Liver (tissue), 10 donors: ENCODE measurements at places on chromosomes 11 and 22.

DNA sequence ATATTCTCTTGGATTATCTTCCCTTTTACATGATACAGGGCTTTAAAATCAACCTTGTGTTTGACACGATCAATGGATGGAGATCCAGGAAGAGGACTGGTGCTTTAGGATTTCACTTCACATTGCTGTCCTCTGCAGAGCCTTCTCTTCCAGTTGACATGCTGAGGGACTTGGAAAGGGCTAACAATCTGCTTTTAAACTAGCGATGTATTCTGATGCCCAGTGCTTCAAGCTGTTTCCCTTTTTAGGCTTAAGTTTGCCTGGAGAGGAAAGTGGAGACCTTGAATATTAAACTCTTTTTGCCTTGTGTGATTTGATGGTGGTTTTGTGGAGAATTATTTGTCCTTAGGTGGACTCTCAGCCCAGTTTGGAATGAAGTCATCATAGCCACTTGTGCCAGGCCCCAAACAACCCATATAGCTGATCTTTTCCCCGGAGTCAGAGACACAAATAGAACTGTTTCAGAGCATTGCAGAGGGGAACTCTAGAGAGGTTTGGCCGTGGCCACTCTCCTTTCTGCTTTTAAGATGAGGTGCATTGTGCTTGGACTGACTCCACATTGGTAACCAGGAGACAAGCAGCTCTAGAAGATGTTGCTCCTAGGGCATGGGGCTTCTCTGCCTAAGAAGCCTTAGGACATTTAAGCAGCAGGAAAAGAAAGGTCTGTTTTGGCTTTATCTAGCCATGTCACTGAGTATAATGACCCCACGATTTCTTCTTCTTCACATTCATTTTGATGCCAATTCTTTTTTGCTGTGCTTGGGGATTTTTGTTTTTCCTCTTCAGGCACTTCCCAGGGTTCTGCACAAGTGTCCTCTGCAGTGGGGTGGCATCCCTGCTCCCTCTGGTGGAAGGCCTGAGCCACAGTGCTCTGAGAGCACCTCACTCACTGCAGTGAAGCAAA lies 152.8 kb downstream of the NCAM1 start:
- peak; percentile 38 for DNase-seq

GRCh38 chr11:59368238-59369022 lies 9.7 kb downstream of the OR5AN1 start:
- no peak for DNase-seq

DNA sequence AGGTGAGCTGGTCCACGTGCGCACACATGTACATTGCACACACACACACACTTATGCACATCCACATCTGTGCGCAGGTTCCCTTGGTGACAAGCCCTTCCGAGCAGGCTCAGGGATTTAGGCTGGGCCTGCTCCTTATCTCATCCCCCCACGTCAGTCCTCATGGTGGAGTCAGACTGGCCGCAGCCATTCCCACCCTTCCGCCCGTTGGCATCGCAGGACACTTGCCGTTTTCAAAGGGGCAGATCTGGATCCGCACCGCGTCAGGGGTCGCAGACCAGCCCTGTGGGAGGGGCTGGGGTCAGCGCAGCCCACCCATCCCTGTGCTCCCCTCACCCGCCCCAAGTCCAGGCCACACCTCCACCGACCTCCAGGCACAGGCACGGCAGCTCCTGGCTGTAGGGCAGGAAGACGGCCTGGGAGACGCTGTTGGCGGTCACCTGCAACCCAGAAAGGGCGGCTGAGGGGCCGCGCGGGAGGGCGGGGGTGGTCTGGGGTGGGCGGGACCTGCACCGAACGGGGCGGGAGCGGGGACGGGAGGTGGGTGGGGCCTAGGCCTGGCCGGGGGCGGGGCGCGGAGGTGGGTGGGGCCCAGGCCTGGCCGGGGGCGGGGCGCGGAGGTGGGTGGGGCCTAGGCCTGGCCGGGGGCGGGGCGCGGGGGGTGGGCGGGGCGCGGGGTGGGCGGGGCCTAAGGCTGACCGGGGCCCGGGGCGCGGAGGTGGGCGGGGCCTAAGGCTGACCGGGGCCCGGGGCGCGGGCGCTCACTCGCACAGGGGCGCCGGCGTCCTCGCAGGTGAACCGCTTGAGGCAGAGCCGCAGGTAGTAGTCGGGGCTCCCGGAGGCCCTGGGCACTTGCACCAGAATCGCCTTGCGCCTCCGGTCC lies 13.3 kb downstream of the IL17REL start:
- peak; percentile 55 for DNase-seq

GRCh38 chr22:27032091-27032761 lies 374.8 kb downstream of the MIAT start:
- no peak for DNase-seq

DNA sequence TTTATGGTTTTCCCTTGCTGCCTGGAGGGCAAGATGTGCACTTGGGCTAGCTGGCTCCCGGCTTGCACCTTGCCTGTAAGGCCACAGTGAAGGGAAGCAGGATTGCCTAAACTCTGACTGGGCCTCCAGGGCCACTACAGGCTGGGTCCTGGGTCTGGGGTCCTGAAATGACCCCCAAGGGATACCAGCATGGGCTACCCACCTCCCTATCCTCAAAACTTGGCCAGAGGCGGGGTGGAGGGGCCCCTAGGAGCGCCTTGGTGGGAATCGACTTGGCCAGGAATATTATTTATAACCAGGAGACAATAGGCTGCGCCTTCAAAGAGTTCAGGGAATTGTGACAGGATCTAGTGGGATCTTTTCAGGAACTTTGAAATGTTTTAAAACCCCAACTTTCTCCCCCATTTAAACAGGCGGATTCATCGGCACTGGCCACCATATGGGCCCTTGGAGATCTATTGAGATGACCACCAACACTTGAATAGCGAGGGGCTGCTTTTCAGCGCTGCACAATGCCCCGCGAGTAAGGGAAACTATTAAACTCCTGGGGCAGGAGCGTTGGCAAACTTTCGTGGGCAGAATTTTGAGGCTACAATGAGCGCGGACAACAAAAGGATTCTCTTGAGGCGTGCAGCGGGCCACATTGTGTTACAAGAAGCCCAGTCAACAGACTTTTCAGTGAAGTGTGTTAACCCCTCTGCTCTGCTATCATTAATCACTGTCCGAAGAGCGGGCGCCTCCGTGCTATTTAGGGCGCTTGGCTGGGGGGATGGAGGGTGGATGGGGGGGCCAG lies 15.2 kb downstream of the PAX6 start:
- no peak for DNase-seq

DNA sequence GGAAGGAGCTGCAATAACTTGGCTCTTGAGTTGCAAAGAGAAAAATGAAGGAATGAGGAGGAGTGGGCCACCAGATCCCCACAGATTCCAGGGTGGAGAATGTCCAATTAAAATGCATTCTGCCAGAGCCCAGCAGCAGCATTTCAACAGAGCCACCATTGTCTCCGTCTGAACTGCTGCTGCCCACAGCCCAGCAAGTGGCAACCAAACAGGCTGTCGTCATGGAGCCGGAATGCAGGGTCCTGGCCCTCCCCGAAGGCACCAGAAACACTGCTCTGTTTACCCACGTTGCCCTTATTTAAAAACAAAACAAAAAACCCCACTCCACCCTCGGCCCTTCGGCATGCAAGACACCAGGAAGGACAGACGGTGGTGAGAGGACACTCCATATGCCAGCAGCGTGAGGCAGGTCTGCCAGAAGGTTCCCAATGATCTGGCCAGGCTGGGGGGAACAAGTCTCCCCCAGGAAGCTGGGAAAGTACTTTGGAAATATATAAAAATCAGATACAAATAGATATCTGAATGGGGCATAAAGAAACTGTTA lies 32.5 kb downstream of the PLEKHA7 start:
- DNase-seq: no peak

DNA sequence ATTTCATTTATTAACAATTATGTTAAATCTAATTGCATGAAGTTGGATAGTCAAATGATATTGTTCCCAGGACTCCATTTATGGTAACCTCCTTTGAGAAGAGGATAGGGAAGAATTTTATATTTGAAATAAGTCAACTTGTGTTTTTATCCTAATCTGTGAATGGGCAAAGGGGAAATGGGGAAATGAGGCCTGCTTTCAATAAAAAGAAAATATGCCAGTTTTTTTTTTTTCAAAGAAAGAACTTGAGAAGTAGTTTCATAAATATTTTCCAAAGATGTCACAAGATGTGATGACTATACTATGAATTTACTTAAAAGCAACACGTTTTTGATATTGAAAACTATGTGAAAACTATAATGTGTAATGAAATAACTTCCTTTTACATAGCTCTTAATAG lies 201.8 kb downstream of the TMEM135 start:
- DNase-seq: no peak

DNA sequence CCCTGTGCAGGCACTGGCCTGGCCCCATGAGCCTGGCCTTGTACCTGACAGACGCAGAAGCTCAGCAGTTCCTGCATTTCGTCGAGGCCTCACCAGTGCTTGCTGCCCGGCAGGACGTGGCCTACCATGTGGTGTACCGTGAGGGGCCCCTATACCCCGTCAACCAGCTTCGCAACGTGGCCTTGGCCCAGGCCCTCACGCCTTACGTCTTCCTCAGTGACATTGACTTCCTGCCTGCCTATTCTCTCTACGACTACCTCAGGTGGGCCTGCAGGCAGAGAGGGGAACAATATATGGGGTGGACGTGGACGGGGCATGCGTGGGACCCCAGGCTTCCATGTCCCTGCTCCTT lies 4.9 kb downstream of the LARGE2 start:
- DNase-seq: no peak

- DNase-seq: no peak
These were observed 49.5 kb downstream of the LGR4 start for GRCh38 chr11:27423125-27423524.

GRCh38 chr11:12272821-12273617 lies 104.4 kb upstream of the PARVA start:
- no peak for DNase-seq

- DNase-seq: no peak
These were observed 7.2 kb downstream of the AHNAK start for GRCh38 chr11:62539238-62539925.

DNA sequence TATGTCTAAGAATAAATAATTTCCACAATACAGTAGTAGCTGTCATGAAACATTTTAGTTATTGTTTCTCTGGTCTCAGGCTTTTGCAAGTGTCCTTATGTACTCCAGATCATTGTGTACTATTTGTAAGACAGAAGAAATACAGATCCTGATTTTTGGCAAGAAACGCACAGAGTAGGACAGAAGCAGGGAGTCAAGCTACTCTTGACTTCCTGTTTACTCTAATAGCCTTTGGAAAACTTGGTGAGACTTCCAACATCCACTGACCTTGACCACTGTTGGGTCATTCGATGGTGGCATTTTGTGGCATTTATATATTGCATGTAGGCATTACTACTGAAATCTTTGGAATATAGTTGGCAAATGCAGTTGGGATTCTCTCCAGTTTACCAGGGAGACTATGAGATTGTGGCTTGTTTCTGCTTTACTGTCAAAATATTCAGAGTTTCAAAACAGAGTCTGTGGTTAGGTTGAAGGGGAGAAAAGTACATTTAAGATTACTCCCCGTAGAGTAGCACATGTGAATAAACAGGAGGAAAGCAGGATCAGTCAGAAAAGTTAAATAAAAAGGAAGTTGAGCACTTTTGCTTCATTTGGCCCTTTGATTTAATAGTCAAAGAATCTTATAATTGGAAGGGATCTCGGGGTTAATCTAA lies 726.1 kb upstream of the CCDC90B start:
- DNase-seq: no peak

- DNase-seq: no peak
These were observed 25.2 kb downstream of the CWC15 start for GRCh38 chr11:94948070-94948617.

- no peak for DNase-seq
These were observed 169.0 kb downstream of the BUD13 start for GRCh38 chr11:116603728-116604323.

DNA sequence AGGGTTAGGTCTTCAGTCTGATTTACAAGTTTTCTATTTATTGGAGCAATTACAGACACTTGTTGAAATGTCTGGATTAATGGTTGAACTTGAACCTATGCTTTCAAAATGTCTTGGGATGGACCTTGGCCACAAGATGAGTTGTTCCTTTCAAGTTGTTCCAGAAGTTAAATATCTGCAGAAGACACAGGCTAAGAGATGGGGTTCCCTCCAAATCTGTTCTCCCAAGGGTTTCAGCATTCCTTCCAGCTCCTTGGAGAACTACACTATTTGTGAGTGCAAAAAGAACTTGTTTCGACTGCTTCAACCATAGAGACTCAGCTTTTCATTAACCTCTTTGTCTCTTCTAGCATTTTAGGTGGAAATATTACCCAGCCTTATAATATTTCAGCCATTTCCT lies 189.0 kb upstream of the BLID start:
- no peak for DNase-seq

DNA sequence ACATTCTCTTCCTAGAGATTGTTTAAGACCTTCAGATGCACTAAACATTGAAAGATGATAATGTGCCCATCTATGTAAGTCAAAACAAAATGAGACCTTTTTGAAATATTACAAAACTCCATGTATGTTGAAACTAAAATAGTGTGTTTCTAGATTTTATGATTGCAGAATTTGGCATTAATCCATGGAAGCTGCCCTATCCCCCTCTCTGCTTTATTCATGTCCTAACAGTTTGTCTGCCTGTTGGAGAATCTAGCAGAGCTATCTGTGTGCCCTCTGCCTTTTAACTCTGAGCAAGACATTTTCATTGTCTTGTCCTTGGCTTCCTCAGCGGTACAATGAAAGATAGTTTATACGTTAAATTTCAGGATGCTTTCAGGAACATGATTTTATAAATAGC lies 105.5 kb downstream of the FAT3 start:
- no peak for DNase-seq

DNA sequence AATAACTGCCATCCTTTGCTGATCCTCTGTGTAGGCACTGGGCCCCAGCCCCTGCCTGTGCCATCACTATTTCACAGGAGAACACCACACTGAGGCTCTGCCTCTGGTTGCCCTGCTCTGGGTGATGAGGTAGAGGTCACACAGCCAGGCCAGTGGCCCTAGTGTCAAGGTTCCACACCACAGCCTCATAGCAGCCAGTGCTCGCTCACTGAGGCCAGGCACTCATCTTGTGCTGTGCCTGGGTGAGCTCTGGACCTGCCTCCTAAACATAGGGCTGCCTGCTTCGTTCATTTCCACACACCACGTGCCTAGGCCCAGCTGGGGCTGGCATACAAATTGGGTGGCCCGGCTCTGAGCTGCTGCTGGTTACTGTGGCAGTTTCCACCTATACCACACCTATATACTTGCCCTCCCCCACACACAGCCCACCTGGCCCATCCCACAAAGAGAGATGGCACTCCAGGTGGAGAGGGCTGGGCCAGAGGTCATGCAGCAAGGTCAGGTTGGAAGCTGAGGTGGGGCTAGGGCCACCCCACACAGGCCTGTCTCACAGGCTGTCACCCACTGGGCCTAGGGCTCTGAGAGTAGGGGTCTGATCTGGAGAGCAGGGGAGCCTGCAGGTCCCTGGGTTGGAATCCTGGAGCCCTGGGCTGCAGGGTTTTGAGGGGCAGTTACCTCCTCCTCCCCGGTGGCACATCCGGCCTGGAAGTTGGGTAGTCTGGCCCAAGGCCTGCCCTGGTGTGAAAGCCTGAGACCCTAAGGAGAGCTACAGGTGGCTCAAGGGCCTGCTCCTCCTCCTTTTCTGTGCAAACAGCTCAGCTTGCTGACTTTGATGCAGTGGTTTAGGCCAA lies 11.2 kb downstream of the KCNQ1OT1 start:
- DNase-seq: no peak

GRCh38 chr11:102269927-102270326 lies 47.4 kb upstream of the BIRC3 start:
- no peak for DNase-seq

GRCh38 chr11:131408025-131408640 lies 37.7 kb downstream of the NTM start:
- DNase-seq: no peak

GRCh38 chr11:77879218-77879617 lies 58.3 kb downstream of the AAMDC start:
- no peak for DNase-seq
